ENCODE measurements at places on chromosomes 16 and 17. TPM values are rescaled to one million over a fixed set of nuclear protein-coding genes. Genes with fewer than 3 reads are reported as not detected.

Gene LRRC46
- total RNA-seq: 0.04 TPM

- no peak overlapping the region for H3K27ac ChIP-seq
- no peaks in the 10 kb centered on the region for H3K36me3 ChIP-seq
- no peaks in the 10 kb centered on the region for H3K4me1 ChIP-seq
- no peak for DNase-seq
- no peak overlapping the region for H3K4me3 ChIP-seq
- H3K27me3 ChIP-seq: peaks cover 4% of the 10 kb centered on the region
Measured at GRCh38 chr17:35554668-35555067, 6.0 kb downstream of the SLFN14 start.

Gene TANC2
- total RNA-seq: 52.8 TPM

Gene PMFBP1
- total RNA-seq: 0.40 TPM

GRCh38 chr16:62755938-62756337 is 719.7 kb upstream of the CDH8 start:
- no peak overlapping the region for H3K27ac ChIP-seq
- no peaks in the 10 kb centered on the region for H3K4me1 ChIP-seq
- H3K27me3 ChIP-seq: no peaks in the 10 kb centered on the region
- no peaks in the 10 kb centered on the region for H3K36me3 ChIP-seq
- no peak overlapping the region for H3K4me3 ChIP-seq

- no peaks in the 10 kb centered on the region for H3K36me3 ChIP-seq
- DNase-seq: no peak
- H3K4me3 ChIP-seq: no peak overlapping the region
- no peak overlapping the region for H3K27ac ChIP-seq
Measured at GRCh38 chr17:39742856-39743436, 5.2 kb downstream of the GRB7 start.

DNA sequence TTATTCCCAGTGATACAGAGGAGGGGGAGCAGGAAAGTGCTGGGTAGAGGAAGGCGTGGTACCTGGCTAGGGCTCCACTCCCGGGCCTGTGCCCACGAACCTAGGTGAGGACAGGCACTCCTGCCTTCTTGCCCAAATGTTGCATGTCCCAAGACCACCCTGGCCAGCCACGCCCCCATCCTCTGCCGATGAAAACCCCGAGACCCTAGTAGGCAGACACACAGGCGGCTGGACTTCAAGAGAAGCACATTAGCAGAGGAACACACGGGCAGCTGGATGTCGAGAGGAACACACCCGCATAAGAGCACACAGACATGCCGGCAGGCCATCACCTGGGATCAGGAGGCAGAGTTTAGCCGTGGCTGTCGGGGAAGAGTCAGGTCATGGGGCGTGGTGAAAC is 1386.5 kb upstream of the GOT2 start:
- H3K27ac ChIP-seq: no peak overlapping the region
- DNase-seq: no peak
- no peaks in the 10 kb centered on the region for H3K4me1 ChIP-seq

- H3K4me3 ChIP-seq: no peak overlapping the region
- no peak for DNase-seq
- H3K4me1 ChIP-seq: peaks cover 31% of the 10 kb centered on the region
- peak overlapping the region; percentile 90 for H3K27ac ChIP-seq
- H3K27me3 ChIP-seq: no peaks in the 10 kb centered on the region
Measured at GRCh38 chr16:30904114-30904780, 7.8 kb downstream of the CTF1 start.

DNA sequence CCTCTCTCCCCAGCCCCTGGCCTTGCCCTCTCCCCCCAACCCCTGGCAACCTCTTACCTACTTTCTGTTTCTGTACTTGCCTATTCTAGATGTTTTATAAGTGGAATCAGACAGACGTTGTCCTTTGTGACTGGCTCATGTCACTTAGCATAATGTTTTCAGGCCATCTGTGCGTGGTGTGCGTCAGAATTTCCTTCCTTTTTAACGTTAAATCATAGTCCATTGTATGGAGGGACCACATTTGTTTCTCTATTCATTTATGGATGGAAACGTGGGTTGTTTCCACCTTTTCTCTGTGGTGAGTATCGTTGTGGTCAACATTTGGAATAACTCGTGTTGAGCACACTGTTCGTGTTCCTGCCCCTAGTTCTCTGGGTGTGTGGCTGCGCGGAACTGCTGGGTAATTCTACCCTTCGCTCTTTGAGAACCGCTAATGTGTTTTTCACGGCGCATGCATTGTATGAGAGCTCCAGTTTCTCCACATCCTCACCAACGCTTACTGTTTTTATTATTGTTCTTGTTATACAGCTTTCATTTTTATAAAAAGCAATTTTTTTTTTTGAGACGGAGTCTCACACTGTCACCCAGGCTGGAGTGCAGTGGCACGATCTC is 26.3 kb downstream of the ACTG1 start:
- H3K36me3 ChIP-seq: no peaks in the 10 kb centered on the region
- peaks cover 59% of the 10 kb centered on the region for H3K4me1 ChIP-seq
- peak overlapping the region; percentile 77 for H3K27ac ChIP-seq

Gene KRT24
- not detected for total RNA-seq

GRCh38 chr16:58492735-58493134 is 7.2 kb upstream of the NDRG4 start:
- H3K4me3 ChIP-seq: no peak overlapping the region
- H3K27ac ChIP-seq: no peak overlapping the region
- no peaks in the 10 kb centered on the region for H3K36me3 ChIP-seq
- H3K4me1 ChIP-seq: peaks cover 19% of the 10 kb centered on the region
- DNase-seq: no peak

DNA sequence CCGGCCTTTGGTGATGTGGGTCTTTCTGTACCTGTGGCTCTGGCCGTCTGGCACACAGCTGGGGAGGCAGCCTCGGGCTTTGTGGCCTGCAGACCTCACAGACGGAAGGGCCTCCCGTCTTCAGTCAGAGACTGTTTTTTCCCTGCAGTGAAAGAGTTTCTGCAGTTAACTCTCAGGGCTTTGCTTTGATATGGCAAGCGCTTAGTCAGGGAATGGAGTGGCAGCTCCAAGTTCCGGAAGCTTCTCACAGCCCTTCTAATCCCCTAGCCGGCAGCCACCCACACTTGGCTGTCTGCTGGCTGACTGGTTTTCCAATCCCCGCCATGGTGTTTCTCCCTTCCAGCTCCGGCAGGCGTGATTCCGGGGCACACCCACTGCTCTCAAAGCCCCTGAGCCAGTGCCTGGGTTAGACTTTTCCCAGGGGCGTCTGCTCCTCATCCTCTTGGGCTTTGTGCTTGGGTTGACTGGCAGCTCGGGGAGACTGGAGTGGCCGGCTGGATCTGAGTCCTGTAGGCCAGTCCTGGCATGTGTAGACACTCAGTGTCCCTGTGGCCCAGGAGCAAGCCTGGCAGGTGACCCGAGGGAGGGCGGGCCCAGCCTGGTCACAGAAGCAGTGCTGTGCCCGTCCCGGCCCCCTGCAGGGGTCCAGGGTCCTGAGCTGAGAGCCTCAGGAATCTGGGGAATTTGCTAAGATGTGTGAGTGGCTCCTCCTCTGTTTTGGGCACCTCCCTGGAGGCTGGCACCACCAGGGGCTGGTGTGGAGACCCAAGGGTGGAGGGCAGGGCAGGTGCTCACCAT is 29.9 kb downstream of the BAIAP2 start:
- H3K4me1 ChIP-seq: peaks cover 67% of the 10 kb centered on the region
- no peak overlapping the region for H3K4me3 ChIP-seq
- DNase-seq: peak; percentile 80
- peak overlapping the region; percentile 92 for H3K27ac ChIP-seq

DNA sequence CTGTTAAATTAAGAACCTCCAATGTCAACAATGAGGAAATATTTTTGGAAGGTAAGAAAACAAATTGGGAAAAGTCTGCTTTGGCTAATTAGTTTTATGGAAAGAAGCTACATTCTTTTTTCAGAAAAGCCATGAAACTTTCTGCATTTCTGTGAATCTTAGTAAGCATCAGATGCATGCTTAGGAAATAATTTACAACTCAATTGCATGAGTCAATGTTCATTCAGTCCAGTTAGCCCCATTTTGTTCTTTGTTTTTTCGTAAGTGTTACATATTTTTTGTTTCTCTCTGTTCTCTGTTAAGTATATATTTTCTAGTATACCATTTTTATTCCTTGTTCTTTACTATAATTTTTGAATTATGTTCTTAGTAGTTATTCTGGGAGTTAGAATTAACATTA is 195.2 kb upstream of the KIF2B start:
- H3K36me3 ChIP-seq: no peaks in the 10 kb centered on the region
- no peaks in the 10 kb centered on the region for H3K27me3 ChIP-seq
- H3K4me3 ChIP-seq: no peak overlapping the region

- H3K27ac ChIP-seq: no peak overlapping the region
- no peak overlapping the region for H3K4me3 ChIP-seq
- no peaks in the 10 kb centered on the region for H3K36me3 ChIP-seq
- H3K4me1 ChIP-seq: peaks cover 41% of the 10 kb centered on the region
Measured at GRCh38 chr17:27491713-27492190, 35.5 kb downstream of the KSR1 start.

DNA sequence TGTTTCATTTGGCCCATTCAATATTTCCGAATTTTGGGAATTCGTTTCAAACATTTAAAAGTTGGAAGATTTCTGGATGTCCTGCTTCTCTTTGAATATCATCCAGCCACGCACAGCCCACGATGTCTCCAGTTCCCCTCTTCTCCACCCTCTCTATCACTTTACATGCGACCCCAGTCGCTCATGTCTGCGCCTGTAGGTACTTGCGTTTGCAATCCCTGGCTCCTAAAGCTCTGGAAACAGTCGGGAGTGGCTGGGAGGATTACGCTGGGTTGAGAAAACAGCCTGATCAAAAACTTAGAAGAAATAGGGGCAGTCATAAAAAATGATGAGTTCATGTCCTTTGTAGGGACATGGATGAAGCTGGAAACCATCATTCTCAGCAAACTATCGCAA is 1.5 kb upstream of the SBK1 start:
- H3K27ac ChIP-seq: no peak overlapping the region
- H3K27me3 ChIP-seq: peaks cover 21% of the 10 kb centered on the region
- DNase-seq: no peak
- H3K4me1 ChIP-seq: peaks cover 29% of the 10 kb centered on the region

DNA sequence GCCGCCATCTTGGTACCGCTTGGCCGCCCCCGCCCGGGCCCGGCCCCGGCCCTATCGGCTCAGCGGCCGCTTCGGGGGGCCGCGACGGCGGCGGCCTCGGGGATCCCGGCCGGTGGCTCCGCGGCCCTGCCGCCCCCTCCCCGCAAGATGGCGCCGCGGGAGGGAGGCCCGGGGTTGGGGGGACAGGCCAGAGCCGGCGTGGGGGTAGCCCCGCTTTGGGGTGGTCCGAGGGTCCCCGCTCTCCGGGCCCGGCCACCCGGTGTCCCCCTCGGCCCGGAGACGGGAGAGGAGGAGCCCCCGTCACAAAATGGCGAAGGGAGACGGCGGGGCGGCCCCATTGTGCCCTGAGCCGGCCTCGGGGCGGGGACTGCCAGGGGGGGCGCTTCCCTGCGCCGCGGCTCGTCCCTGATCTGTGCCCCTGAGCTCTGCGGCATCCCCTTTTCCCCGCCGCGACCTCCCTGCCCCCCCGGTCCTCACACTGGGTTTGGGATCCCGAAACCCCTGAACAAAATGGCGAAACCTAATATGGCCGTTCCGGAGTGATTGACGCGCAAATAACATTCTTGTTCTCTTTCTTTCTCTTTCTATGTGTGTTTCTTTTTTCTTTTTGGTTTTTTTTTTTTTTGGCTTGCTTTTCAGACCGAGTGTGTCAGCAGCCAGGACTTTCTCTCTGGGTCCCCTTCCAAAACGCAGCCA is 986 bp downstream of the HAPSTR1 start:
- H3K4me1 ChIP-seq: peaks cover 25% of the 10 kb centered on the region
- peak overlapping the region; percentile 95 for H3K27ac ChIP-seq
- H3K27me3 ChIP-seq: no peaks in the 10 kb centered on the region
- H3K4me3 ChIP-seq: peak overlapping the region; percentile 88
- peak; percentile 61 for DNase-seq

GRCh38 chr16:2527071-2527783 is 4.0 kb downstream of the CEMP1 start:
- H3K4me3 ChIP-seq: no peak overlapping the region
- no peak overlapping the region for H3K27ac ChIP-seq
- peaks cover 63% of the 10 kb centered on the region for H3K36me3 ChIP-seq
- no peak for DNase-seq
- no peaks in the 10 kb centered on the region for H3K27me3 ChIP-seq

- H3K4me1 ChIP-seq: peaks cover 61% of the 10 kb centered on the region
- H3K27me3 ChIP-seq: no peaks in the 10 kb centered on the region
- peak; percentile 57 for DNase-seq
- H3K4me3 ChIP-seq: no peak overlapping the region
- H3K27ac ChIP-seq: no peak overlapping the region
- H3K36me3 ChIP-seq: peaks cover 16% of the 10 kb centered on the region
Measured at GRCh38 chr16:27238016-27238587, 30.5 kb downstream of the NSMCE1 start.

DNA sequence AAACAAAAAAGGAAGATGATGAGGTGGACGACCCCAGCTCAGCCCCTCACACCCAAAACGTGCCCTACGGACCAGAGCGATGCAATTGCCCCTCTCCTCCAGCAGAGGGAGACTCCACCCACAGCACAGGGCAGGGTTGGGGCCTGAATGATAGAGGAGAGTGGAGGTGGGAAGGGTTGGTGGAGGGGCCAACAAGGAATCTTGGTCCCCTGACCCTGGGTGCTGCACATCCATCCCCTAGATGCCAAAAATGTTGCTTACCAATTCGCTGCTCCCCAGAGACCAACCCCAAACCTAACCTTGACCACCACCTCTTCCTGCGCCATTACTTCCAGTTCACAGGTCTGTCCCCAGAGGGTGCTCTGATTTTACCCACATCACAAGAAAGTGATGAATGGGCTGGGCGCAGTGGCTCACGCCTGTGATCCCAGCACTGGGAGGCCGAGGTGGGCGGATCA is 12.9 kb downstream of the P2RX5 start:
- peaks cover 12% of the 10 kb centered on the region for H3K27me3 ChIP-seq
- no peak overlapping the region for H3K4me3 ChIP-seq
- H3K27ac ChIP-seq: no peak overlapping the region
- peaks cover 8% of the 10 kb centered on the region for H3K4me1 ChIP-seq

GRCh38 chr17:63785556-63785955 is 11.6 kb downstream of the DDX42 start:
- H3K27me3 ChIP-seq: no peaks in the 10 kb centered on the region
- no peak for DNase-seq
- peaks cover 32% of the 10 kb centered on the region for H3K36me3 ChIP-seq
- no peak overlapping the region for H3K4me3 ChIP-seq

Measured in muscle of leg (tissue), 16 donors.